ENCODE measurements at places on chromosomes 13 and 19.

GRCh38 chr13:91135968-91136367 lies 211.5 kb upstream of the MIR17HG start:
- DNase-seq = no peak

DNA sequence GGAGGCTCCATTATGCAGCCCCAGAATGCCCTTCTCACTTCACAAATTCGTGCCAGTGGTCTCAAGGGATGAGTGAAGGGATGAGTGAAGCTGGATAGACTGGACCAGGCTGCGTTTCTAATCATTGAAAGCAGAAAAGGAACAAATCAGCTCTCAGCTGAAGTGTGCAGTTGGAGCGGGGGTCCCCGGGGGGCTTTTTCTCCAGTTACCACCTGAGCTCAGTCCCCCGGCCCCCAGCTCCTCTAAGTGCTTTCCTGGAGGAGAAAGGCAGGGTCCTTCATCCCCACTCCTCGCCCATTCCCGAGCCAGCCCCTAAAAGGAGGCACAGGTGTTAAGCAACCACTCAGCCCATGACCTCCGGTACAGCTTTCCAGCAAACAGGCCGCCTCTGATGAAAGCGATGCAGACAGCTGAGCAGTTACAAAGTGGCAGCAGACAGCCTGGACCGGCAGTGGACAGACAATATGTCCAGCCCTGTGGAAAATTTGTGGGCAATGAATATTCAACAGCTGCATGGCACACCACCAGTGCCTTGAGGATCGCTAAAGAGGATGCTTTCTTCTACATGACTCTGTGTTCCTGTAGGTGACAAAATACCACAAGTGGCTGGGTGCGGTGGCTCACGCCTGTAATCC lies 110.7 kb upstream of the UBL3 start:
- no peak for DNase-seq

GRCh38 chr19:3533563-3534216 lies 5.3 kb upstream of the TEKTIP1 start:
- no peak for DNase-seq

- no peak for DNase-seq
Observed at GRCh38 chr13:95704510-95704909, 27.6 kb downstream of the DNAJC3 start.
